T-cell (primary cell): ENCODE measurements at places on chromosomes 3 and 15.

DNA sequence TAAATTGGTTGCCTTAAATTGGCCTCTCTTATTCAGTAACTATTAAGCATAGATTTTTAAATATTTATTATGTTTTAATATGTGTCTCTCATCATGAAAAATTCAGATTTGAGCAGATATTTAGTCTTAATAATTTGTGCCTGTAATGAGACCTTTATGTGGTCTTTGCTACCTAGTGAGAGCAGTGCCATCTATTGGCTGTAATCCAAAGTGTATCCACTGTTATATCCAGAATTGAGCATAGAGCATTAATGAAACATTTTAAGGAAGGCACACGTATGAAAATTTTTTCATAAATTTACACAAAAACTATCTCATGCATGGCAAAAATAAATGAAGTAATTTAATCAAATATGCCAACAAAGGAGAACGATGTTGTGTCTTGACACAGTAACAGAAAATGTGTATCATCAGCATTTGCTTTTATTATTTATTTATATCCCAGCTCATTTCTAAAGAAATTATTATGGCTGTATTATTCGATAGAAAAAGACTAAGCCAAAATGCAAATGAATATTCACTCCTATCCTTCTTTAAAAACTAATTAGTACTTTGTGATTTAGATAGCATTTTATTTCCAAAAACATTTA, 203.5 kb downstream of the RSRC1 start:
- DNase-seq = no peak

- no peak for DNase-seq
These were observed 2.8 kb downstream of the GPD1L start for GRCh38 chr3:32109256-32109655.

DNA sequence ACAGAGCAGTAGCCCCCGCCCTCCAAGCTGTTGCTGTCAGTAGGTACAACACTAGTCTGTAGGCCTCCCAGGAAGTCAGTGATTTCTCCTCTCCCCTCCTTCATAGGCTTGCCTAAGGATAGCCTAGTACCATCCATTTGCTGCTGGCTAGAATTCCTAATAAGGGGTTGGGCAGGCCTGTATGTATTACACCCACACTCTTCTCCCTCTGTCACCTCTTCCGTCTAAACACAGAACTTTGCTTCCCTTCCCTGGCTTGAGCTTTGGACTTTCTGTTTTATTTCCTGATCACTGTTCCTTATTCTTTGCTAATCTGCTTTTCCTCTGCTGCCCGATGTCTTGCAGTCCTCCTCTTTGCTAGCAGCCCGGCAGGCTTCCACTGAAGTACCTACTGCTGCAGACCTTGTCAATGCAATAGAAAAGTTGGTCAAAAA, 93.4 kb upstream of the UMPS start:
- DNase-seq = no peak

GRCh38 chr15:40843261-40843884, 475 bp upstream of the SPINT1 start:
- DNase-seq = no peak

DNA sequence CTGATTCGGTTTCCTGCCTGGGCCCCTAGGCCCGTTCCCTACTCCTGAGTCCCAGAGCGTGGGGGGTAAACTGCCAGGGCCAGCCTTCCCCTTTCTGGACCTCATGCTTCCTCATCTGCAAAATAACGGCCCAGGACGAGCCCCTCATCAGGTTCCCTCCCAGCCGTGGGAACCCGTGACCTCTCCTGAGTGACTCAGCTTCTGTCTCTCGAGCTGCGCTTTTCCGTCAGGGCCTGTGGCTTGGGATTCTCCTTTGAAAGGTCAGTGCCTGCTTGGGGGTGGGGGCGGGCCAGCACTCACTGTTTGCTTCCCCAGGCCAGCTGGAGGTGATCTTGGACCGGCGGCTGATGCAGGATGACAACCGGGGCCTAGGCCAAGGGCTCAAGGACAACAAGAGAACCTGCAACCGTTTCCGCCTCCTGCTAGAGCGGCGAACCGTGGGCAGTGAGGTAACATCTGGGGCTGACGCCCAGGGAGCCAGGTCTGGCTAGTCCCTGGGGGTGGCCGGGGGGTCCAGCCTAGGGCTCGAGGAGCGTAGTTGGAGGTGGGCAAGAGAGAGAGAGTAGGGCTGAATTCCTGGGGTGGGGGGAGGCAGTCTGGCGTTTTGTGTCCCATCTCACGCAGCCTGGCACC, 12.8 kb downstream of the MAN2A2 start:
- DNase-seq = no peak

DNA sequence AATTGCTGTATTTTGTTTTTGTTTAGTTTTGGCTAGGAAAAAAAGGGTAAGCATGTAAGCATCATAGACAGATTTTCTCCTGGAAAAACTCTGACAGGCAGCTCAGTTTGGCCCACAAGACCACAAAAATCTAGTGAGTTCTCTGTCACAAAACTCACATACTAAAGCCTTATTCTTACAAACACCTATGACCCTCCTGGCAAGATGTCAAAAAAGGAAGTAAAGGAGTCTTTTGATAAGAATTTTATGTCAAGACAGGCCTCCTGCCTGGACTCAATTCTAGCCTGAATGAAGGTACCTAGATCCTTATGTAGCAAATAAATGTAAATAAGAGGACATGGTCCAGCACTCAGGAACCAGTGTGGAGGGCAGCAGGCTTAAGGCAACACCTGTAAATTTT, 668.3 kb upstream of the ZNF385D start:
- no peak for DNase-seq

DNA sequence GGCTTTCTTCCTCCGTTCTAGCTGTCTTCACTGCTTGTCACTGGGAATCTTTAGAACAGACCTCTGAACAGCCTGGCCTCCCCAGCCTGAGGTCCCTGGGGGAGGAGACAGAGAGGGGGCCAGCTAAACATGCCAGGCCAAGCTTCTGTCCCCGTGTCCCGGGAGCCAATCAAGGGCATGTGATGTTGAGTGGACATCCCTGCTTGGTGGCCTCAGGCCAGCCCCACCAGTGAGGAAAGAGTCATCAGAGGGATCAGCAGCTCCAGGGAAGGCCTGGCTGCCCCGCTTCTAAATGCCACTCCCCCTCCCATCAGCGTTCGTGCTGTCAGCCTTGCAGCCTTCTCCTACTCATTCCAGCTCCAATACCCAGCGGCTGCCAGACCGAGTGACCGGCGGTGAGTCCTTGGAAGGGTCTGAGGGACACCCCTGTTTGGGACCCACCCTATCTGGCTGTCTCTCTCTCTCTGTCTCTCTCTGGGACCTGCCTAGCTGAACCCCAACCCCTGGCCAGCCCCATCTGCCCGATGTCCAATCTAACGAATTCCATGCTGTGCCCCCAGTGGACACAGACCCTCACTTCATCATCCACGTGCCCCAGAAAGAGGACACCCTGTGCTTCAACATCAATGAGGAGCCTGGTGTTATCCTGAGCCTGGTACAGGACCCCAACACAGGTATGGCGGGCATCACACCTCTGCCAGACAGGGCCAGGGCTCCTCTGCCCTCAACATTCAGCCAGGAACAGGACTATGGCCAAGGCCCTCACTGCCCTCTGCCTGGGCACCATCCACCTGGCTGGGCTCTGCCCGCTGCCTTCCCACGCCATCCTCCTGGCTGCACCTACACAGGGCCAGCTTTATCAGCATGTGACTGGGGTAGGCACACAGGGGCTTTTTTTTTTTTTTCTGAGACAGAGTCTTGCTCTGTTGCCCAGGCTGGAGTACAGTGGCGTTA, 6.6 kb upstream of the ITIH3 start:
- no peak for DNase-seq

DNA sequence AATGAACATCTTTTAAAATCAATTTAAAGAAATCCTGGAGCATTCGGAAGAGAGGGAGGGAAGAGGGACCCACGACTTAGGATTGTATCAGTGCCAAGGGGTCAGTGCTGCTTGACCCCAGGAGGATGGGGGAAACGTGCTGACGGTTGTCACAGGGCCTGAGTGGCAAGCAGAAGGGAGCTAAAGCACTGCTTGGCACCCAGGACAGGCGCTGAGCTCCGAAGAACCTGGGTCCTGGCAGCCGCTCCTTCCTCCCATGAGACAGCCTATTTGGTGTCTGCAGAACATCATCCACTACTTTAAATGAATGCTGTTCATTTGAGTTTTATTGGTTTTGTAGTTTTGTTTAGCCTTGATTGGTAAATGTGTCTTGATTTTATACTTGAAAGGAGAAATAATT, 54.5 kb downstream of the RGMA start:
- no peak for DNase-seq

DNA sequence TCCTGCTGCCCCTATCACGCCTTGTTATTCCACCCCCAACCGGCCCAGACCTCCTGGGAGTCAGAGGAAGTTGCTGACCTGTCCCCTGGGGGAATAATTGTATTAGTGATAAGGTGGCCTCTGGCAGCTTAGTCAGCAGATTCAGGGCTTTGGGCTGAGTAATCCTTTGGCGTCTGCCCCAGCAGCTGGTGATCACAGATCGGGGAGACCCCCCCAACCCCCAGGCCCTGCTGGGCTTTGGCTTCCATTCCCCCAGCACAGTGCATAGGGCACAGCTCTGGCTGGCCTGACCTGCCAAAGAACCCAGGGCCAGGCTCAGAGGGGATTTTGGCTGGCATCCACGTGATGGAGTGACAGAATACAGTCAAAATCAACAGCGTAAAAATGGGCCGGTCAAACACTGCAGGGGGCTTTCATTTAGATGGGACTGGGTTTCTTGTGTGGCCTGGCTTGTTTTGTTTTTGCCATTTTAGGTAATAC, 3.9 kb upstream of the NR2E3 start:
- no peak for DNase-seq
